ENCODE measurements at places on chromosomes 3 and 15.

- no peak for DNase-seq
Measured at GRCh38 chr3:55579496-55579895, 92.4 kb upstream of the WNT5A start.

DNA sequence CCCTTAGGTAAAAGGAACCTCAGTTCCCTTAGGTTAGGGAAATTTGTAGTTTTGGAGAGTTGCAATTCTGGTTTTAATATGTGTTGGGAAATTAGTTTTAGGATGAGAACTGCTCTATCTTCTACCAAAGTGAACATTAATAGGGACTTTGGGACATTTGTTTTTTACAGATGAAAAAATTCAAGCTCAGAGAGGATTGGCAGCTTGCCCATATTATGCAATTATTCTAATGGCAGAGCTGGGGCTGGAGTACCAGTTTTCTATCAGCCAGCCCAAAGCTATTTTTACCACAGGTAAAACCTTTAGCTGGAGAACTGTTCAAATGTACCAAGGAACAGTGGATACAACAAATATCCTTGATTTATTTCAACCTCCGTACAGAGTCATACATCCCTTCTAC is 127.0 kb downstream of the CPNE4 start:
- DNase-seq: no peak

DNA sequence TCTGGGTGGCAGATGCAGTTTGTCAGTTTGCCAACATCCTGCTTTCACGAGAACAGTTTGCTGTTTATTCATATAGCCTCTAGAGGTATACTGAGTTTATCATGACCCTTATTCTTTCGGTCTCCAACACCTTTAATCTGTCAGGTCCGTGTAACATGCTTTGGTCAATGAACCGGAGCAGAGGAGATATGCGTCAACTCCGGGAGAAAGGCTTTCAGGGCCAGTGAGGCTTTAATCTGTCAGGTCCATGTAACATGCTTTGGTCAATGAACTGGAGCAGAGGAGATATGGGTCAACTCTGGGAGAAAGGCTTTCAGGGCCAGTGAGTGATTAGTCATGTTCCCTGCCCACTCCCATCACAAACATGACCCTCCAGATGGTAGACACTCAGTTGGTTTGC is 16.9 kb upstream of the GPD1L start:
- DNase-seq: no peak

- no peak for DNase-seq
Measured at GRCh38 chr3:105828703-105829102, 40.1 kb downstream of the CBLB start.

- DNase-seq: no peak
Measured at GRCh38 chr15:97684249-97684648, 276.3 kb upstream of the ARRDC4 start.

Measured in activated naive CD8-positive, alpha-beta T cell treated with anti-CD3 and anti-CD28 coated beads, Interleukin-2, amount 50 U/mL, for 16 hours (primary cell).